A172 (cell line): ENCODE measurements at places on chromosomes 1 and 21. TPM values are rescaled to one million over a fixed set of nuclear protein-coding genes. Genes with fewer than 3 reads are reported as not detected.

- DNase-seq: no peak
These were observed 1.0 kb downstream of the RNF223 start for GRCh38 chr1:1072849-1073742.

- peak; percentile 55 for DNase-seq
These were observed 11.4 kb upstream of the SLC2A5 start for GRCh38 chr1:9080705-9081291.

LORICRIN gene
- total RNA-seq: not detected in 2 replicates

DNA sequence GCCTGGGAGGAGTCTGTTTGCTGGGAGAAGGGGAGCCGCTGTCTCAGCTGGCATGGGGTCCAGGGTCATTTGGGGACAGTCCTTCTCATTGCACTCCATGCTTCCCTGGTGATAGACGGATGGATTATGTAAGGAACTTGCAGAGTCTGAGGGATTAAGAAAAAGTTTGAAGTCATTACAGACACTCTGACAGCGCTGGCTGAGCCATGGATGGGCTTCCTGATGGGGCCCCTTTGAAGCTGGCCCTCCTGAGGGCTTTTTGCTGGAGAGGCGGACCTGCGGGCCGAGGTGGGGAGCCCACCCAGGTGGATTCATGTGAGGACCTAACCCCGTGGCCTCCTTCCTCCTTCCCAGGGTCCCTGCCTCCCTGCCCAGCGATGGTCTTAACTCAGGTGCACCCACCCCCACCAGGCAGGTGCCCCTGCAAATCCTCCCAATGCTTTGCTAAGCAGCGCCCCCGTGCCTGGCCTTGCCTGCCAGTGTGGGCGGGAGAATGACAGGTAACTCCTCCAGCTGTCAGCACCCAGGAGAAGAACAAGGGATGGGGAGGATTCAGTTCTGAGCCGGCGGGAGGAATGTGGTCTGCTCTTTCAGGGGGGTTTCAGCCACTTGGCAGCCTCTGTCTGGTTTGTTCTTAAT lies 24.2 kb upstream of the C1orf174 start:
- no peak for DNase-seq

- no peak for DNase-seq
These were observed 11.8 kb upstream of the OTUD7B start for GRCh38 chr1:150022357-150022756.

DNA sequence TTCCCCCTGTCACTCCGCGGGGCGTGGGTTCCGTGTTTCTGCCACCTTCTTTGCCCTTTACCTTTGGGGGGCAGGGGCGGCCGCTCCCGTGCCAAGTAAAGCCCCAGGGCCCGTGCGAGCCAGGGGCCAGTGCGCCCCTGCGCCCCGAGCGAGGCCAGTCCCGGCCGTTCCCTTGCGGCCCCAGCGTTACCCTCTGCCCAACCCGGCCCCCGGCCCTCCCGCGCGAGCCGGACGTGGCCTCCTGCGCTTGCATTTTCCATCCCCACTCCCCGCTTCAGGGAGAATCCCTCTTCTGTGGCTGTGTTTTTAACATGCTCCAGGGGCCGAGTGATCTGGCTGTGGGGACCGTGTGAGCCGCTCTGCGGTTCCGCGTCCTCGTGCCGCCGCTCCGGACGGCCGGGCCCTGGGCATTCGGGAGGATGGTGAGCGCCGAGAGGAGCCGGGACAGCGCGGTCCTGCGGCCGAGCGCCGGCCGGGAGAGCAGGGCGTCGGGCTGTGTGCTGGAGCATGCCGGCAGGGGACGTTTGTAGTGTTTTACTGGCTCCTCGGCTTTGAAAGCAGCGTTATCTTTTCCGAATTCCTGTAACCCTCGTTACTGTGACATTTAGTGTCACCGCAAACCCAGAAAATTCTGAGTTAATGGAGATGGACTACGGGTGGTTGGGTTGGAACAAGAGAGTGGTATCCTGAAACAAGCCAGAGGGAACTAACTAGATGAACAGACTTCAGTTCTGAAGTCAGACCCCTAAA lies 1.0 kb downstream of the GALNT2 start:
- DNase-seq: no peak

GRCh38 chr21:42121794-42122193 lies 50.7 kb downstream of the UMODL1 start:
- no peak for DNase-seq

RGS13 gene
- total RNA-seq: not detected in 2 replicates

DNA sequence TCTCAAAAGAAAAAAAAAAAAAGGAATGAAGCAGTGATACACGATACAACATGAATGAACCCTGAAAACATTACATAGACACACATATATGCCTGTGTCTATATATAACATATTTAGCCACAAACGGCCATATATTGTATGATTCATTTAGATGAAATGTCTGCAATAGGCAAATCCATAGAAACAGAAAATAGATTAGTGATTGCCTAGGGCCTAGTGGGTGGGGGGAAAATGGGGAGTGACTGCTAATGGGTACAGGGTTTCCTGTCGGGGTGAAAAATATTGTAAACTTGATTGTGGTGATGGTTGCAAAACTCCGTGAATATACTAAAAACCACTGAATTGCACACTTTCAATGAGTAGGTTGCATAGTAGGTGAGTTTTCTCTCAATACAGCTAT lies 6.0 kb upstream of the H6PD start:
- DNase-seq: no peak

CEP170 gene
- total RNA-seq: 139 and 179 TPM in 2 replicates

- DNase-seq: no peak
These were observed 601 bp downstream of the FAM131C start for GRCh38 chr1:16072616-16073484.

DNA sequence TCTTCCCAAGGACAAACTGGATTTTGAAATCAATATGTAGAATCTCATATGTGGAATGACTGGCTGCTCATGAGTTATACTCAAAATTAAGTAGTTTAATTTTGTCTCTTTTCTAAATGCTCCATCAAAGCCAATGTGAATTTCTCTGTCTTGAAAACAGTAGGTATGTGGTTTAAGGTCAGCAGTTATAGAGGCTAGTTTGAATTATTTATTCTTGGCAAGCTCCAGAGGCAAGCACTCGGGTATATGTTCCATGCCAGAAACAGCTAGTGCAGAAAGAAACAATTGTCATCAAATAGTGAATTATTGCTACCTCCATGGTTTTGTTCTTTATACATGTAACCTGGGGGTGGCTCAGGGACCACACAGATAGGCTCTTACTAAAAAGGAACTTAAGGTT lies 63.5 kb downstream of the LRIG2 start:
- no peak for DNase-seq

GRCh38 chr1:56970280-56970679 lies 4.5 kb upstream of the C8B start:
- no peak for DNase-seq

- no peak for DNase-seq
These were observed 9.3 kb upstream of the MARCKSL1 start for GRCh38 chr1:32345289-32345827.

DNA sequence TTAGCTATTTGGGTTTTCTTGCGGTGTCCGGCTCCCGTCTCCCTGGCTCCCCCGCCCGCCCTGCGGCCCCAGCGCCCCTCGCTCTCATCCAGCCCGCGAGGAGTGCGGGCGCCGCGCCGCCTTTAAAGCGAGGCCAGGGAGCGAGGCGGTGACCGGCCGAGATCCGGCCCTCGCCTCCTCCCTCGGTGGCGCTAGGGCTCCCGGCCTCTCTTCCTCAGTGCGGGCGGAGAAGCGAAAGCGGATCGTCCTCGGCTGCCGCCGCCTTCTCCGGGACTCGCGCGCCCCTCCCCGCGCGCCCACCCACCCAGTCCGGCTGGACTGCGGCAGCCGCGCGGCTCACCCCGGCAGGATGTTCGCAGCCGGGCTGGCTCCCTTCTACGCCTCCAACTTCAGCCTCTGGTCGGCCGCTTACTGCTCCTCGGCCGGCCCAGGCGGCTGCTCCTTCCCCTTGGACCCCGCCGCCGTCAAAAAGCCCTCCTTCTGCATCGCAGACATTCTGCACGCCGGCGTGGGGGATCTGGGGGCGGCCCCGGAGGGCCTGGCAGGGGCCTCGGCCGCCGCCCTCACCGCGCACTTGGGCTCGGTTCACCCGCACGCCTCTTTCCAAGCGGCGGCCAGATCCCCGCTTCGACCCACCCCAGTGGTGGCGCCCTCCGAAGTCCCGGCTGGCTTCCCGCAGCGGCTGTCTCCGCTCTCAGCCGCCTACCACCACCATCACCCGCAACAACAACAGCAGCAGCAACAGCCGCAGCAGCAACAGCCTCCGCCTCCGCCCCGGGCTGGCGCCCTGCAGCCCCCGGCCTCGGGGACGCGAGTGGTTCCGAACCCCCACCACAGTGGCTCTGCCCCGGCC lies 492 bp downstream of the HLX start:
- peak; percentile 8 for DNase-seq

PROK1 gene
- not detected in 2 replicates for total RNA-seq

DNA sequence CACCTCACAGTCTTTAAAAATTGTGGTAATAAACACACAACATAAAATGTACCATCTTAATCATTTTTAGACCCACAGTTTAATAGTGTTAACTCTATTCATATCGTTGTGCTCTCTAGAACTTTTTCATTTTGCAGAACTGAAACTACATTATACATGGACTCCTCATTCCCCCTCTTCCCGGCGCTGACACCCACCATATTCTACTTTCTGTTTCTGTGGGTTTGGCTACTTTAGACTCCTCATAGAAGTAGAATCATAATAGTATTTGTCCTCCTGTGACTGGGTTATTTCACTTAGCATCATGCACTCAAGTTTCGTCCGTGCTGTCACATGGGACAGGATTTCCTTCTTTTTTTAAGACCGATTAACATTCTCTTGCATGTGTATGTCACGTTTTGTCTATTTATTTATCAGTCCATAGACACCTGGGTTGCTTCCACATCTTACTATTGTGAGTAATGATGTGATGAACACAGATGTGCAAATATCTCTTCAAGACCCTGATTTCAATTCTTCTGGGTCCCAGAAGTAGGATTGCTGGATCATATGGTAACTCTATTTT lies 62.9 kb upstream of the TMPRSS2 start:
- no peak for DNase-seq

GRCh38 chr1:167854184-167854583 lies 59.8 kb downstream of the ADCY10 start:
- no peak for DNase-seq

SIPA1L2 gene
- 0.77 and 1.2 TPM in 2 replicates for total RNA-seq

HLX gene
- 3.7 and 5.3 TPM in 2 replicates for total RNA-seq

GBP4 gene
- 0.02 and 0.12 TPM in 2 replicates for total RNA-seq

- DNase-seq: no peak
These were observed 37.3 kb upstream of the HMGN1 start for GRCh38 chr21:39386194-39386593.

DNA sequence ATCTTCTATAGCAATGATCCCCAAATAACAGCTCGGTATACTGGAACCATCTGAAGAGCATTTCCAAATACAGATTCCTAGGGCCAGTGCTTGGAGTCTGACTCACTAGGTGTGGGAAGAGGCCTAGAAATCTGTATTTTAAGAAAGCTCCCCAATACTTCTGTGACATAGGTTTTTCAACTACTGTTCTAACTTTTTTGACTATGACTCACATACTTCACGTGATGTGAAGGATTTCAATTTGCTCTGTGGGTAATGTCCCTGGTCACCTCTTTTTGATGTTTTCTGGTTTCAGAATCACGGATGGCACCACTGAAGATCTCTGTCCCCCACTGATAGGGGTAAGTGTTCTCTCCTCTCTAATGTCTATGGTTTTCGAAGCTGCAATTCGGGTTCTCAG lies 11.0 kb downstream of the ORC1 start:
- DNase-seq: no peak

DNA sequence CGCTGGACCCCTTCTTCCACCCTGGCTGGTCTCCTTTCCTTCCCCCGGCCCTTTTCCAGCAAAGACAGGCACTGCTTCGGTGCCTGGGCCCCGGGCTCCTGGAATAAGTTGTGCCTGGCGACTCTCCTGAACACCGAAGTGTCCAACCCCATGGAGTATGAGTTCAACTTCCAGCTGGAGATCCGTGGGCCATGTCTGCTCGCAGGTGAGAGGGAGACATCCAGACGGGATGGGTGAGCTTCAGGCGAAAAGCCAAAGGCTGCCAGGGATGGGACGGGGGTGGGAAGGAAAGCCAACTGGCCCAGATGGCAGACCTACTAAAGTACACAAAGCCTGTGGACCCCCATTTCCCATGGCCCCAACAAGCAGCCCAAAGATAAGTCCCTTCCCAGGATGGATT lies 26.8 kb downstream of the VWA5B1 start:
- no peak for DNase-seq
